ENCODE measurements at places on chromosomes 1 and 21.

DNA sequence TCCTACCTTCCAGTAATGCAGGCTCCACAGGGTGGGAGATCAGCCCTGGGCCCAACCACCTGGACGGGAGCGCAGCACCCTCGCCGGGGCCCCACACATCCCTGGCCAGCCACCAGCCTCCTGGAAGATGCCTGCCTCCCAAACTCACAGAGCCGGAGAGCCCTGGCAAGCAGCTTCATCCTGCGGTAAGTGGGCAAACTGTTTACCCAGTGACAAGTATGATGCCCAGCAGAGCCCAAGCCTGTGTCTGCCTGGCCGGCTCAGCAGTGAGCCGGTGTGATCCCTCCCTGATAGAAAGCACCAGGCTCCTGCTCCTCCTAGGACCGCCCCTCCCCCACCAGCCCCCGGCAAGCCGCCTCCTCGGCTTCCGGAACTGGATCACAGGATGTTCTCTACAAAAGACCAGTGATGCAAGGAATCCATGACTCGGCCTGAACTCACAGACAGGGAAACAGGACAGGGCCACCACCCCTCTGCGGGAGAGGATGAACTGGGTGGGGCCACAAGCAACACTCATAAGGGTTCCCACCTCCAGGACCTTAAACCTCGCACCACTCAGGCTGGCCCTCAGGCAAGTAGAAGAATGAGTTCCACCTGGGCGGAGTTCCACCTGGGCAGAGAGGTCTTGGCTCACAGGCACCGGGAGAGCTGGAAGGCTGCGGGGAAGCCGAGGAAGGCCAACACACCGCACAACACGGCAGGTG, 7.9 kb downstream of the ACOT7 start:
- no peak for DNase-seq

DNA sequence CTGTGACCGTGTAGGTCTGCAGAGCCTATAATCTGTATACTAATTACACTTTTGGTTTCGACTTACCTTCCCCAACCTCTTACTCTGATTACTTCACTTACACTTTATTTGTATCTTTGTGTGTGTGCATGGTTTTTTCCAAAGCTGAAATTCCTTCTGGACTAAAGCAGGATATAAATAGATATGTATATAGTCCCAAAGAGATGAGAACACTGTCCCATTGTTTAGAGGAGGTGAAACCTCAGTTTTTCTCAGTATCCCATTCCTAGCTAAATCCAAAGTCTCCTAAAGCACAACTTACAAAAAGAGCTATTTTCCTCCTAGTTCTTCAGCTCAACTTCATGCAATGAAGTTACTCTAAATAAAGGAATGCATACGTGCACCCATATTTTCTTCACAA, 442.2 kb downstream of the SMYD3 start:
- no peak for DNase-seq

DNA sequence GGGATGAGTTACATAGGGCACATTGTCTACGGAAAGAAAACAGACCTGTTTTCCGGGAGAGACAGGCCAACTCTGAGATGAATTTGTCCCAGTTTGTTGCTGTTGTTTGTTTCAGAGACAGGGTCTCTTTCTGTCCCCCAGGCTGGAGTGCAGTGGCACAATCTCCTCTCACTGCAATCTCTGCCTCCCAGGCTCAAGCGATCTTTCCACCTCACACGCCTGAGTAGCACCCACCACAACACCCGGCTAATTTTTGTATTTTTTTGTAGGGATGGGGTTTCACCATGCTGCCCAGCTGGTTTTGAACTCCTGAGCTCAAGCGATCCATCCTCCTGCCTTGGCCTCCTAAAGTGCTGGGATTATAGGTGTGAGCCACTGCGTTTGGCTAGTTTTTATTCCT, 125.5 kb upstream of the ERRFI1 start:
- DNase-seq, result no peak

- no peak for DNase-seq
Observed at GRCh38 chr1:229068270-229068987, 202.5 kb upstream of the RAB4A start.

GRCh38 chr1:147892731-147893214, 9.8 kb upstream of the GJA8 start:
- DNase-seq, result no peak

- no peak for DNase-seq
Observed at GRCh38 chr21:45047257-45047656, 27.1 kb upstream of the ADARB1 start.

DNA sequence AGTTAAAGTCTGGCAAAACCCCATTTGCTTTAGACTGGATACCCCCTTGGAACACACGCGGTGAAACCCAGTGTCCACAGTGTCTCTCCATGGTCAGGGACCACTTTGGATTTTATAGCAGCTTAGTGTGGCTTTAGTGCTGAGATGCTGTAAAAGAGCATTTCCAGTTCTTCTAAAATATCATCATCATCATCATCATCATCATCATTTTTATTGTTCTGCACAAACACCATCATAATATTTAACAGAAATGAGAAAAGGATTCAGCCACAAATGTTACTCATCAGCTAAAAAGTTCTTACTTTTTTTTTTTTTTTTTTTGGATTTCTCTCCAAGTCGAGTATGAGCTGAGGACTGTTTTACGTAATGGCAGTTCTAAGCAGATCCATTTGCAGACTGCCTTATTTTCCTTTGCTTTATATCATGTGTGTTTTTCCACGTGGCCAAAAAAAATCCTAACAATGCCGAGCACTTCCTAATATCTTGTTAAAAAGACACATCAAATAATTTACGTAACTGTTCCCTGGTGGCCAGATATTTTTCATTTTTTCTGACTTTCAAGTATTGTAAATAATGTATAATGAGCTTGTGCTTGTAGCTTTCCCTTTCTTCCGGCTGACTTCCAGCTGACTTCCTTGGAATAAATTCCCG, 62.8 kb downstream of the EVA1C start:
- no peak for DNase-seq

- no peak for DNase-seq
Observed at GRCh38 chr1:63127376-63127775, 195.0 kb upstream of the FOXD3 start.

GRCh38 chr1:115764541-115764940, 4.0 kb downstream of the CASQ2 start:
- DNase-seq, result no peak

DNA sequence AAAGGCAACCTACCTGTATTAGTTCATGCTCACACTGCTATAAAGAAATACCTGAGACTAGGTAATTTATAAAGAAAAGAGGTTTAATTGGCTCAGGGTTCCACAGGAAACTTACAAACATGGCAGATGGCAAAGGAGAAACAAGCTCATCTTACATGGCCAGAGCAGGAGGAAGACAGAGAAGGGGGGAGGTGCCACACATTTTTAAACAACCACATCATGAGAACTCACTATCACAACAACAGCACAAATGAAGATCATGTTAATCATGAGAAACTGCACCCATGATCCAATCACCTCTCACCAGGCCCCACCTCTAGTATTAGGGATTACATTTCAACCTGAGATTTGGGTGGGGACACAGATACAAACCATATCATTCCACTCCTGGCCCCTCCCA, 90.6 kb upstream of the KCTD3 start:
- DNase-seq, result no peak

DNA sequence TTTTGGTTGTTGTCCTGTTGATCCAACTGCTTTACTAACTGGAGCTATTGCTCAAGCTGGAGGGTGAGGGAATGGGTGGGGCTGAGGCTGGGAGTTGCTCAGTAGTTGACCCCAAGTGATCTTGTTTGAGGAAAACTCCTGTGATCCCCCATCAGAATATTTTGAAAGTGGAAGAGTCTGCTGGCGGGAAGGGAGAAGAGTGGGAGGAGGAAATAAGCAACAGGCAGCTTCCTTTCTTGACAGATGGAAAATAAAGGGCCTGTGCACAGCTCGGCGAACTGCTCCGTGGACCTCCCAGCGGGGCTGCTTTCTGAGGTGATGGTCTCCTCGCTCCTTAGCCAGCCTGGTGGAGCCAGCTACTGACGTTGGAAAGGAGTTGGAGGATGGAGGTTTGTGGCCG, 199.1 kb upstream of the LMO4 start:
- DNase-seq, result no peak

DNA sequence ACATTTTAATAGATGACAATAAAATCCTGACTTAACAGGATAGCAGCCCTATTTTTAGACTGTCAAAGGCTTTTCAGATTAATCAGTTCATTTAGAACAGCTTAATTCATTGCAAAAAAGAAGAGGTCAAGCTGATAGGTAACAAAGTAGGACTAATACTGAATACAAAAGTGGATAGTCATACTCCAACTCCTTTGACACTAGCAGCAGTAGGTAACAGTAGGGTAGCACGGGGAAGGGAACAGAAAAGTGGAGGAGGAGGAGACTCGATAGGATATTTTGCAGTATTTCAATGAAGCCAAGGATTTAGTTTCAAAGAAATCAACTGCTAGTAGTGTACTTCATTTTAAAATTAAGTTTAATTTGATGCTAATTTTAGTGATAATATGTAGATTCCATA, 51.1 kb downstream of the USP1 start:
- no peak for DNase-seq

DNA sequence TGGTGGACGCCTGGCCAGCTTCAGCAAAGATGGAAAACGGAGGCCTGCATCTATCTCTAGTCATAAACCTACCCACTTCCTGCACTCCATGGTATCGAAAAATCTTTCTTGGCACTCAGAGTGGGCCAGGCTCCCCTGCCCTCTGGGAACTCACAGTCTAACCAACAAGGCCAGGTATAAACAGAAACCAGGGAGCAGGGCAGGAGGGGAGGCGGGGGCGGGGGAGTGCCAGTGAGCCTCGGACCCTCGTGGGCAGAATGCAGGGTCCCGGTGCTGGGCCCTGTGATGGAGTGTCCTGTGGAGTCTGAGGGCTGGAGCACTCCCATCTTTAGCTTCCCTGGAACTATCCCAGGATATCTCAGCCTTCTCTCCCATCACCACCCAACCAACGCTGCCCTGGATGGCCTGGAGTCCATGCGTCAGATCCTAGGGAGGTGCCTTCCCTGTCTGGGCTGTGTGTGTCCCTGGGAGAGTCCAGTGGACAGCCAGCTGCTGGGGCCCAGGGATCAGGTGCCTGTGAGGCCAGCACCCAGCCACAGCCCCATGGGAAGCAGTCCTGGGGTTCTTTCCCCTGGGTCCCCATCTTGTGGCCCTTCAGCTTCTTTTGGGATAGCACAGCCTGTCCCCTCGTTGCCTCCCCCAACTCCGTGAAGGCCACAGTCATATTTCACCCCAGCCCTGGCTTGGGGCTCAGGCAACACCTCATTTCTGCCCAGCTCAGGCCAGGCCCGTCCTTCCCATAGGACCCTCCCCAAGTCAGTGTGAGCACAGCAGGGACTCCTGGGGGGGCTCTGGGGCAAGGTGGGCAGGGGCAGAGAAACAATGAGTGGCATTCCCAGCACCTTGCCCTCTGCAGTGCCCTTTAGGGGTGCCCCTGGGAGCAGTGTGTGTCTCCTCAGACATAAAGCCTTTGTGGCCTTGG, 1.1 kb upstream of the EPS8L3 start:
- no peak for DNase-seq

GRCh38 chr1:20265250-20265649, 25.4 kb upstream of the VWA5B1 start:
- no peak for DNase-seq

GRCh38 chr1:167387251-167387910, 130.9 kb downstream of the CD247 start:
- no peak for DNase-seq

DNA sequence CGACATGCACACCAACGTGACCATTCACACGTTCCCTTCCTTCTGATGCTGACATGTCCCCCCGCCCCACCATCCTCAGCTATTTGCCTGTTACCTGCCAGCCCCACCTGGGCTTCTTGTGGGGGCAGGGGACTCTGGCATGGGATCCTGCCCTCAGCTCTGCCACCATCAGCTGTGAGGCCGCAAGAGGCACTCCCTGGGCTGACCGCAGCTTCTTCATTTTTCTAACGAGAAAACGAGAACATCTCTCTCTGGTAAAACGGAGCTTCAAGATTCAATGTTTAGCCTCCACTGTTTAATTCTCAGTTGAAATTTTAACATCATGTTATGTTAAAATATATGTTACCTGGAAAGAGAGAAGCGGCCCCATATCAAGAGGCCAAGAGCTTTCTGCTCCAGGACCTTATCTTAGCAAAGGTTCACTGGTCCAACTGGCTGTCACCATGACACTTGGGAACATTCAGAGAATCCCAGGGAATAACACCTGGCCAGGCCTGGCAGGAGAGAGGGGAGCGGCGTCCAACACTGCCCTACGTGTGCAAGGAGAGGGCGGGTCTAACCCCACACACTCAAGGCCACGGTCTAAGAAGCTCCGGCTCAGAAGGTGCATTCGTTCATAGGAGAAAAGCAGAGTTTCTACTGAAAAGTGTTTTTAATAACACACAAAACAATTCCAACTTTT, 51.3 kb downstream of the HLCS start:
- DNase-seq, result no peak

- DNase-seq, result no peak
Observed at GRCh38 chr21:14830307-14830706, 234.5 kb downstream of the NRIP1 start.

DNA sequence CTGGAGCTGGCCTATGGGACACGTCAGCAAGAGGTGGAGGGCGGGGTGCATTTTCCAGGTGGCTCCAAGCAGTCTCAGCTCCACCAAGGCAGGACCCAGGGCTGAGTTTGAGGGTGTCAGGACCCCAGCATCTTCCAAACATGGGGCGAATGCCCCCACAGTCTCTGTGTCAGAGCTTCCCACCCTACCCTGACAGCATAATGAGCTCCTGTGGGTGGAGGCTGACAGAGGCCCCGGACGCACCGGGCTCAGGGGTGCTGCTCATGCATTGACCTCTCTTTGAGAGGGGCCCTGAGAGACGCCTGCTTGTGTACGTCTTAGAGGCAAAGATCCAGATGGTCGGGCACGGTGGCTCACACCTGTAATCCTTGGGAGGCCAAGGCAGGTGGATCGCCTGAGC, 37.2 kb downstream of the SLC2A7 start:
- no peak for DNase-seq

DNA sequence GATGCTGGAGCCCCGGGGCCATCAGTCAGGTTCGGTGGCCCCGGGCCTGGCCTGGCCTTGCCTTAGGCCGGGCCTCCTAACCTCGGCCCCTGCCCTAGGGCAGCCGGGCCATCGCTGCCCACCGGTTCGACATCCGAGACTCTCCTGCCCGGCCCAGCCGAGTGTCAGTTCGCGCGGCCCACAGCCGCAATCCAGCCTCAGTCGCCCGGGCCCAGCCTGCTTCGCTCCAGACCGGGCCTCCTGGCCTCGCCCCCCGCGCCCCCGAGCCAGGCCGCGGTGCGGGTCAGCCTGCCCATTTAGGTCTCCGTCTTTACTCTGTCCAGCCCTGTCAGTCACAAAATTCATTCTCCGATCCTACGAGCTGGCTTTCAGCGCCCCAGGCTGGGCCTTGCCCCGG, 777 bp downstream of the LRRC41 start:
- DNase-seq, result no peak

Measured in stimulated activated CD8-positive, alpha-beta memory T cell treated with anti-CD3 and anti-CD28 coated beads, Interleukin-7, amount 100 ng/mL, for 24 hours (primary cell).